ENCODE measurements at places on chromosomes 5 and 9.
A peak's percentile ranks its signal among the peaks of the same experiment; 100 is the strongest.

DNA sequence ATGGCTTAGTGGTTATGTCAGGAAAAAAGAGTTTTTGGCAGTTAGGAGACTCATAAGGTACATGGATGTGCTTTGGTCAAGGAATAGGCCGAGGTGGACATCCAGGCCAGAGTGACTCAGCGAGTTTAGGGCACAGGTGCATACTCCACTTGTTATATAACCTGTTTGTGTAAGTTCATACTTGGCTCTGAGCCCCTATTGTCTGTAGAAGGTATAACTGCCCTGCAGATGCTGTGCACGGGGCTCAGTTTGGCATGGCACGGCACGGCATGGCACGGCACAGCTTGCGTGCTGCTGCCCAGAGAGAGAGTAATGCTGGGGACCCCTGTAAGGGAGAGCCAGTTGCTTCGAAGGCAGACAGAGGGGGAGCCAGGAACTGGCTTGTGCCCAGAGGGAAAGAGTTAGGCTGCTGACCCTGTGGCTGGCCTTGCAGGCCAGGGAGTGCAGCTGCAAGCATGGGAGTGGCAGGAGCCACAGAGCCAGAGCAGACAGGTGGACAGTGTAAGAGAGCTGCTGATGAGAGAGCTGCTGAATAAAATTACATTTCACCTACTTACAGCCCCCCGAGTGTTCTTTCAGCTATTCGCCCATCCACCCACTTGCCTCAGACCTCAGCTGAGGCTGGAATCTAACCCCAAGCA lies 32.2 kb downstream of the GCNT4 start:
- ATAC-seq, result no peak

DNA sequence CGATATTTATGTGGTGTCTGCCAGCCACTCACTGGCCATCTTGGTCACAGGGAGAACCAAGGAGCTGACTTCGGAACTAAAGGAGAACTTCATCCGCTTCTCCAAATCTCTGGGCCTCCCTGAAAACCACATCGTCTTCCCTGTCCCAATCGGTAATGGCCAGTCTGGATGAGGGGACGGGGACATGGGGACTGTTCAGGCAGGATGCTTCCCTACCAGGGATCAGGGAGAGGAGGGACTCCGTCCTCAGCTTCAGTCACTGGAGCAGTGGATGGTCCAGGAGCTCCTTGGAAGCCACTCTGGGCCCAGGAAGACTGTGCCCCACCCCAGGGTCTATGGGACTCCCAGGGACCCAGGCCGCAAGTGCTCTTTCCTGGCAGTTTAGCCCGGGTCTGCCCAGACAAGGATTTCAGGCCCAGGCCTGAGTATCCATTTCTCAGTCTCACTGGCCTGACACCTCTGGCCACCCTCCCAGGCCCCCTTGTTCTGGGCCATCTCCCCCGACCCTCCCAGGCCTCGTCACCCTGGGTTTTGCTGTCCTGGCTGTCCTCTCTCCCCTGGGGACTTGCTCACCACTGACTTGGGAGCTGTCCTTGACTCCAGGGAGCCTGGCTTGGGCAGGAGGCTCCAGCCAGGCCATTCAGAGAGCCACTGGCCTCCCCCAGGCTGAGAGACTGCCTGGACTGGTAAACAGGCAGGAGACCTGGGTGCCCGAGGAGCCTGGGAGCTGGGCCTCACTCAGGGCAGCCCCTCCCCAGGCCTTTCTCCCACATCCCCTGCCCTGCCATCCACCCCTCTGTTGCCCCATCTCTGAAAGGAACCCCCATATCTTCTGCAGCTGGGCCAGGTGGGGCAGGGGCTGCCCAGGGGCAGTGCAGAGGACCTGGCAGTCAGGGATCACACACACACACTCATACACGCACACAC lies 3.1 kb downstream of the LCN2 start:
- ATAC-seq, result no peak

DNA sequence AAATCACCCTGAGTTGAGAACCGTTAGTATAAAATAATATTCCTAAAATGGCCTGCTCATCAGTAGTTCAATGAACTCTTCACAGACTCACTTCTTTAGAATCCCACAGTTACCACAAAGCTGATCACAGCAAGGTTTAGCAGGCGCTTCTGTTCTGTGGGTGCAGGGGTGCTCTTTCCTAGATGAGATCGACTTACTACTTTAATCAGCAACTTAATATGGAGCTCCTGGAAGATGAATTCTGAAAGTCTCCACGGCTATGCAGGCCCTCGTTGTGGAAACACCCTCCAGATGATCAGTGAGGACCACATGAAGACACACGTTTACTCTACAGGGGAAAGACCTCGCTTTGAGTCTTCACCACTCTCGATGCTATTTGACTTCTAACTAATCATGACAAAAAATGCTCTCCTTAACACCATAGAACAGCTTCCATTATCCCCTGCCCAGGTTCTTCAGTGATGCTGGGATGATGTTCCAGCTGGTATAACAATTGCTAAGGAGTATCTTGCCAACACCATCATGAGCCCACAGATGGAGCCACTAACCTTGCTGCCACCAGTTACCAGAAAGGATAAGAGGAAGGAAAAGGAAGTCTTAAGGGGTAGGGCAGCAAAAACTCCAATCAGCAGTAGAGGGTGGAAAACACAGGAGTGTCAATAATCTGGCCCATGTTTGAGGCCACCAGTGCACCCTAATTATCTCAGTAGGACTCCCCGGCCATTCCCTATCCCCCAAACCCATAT lies 17.9 kb upstream of the GPX8 start:
- no peak for ATAC-seq

GRCh38 chr5:102664616-102665335 lies 90.3 kb upstream of the PAM start:
- no peak for ATAC-seq

- no peak for ATAC-seq
Observed at GRCh38 chr5:67620424-67621397, 424.1 kb upstream of the CD180 start.

DNA sequence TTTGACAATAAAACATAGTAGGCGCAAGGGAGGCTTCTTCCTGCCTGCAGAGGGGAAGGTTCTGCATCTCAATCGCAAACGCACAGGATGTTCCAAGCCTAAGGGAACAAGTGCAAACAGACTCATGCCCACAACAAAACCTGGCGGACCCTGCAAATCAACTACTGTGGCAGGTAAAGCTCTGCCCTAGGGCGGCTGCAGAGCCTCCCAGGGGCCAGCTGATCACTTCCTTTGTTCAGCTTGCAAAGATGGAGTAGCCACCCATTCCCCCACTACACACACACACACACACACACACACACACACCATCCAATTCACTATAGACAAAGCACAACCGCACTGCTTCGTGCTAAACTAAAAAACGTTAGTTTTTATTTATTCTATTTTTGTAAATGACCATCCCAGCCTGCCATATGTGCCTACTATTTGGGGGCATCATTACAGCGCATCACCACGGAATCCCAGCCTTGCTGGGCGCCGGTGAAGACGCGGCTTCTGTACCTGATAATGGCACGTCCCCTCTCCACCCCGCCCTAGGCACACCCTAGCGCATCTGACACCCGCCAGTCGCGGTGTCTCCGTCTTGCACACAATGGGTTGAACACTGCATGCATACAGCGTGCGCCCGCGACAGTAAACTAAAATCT lies 57.6 kb downstream of the DPYSL3 start:
- no peak for ATAC-seq

GRCh38 chr9:97176206-97176605 lies 131.3 kb upstream of the CCDC180 start:
- peak; percentile 28 for ATAC-seq

DNA sequence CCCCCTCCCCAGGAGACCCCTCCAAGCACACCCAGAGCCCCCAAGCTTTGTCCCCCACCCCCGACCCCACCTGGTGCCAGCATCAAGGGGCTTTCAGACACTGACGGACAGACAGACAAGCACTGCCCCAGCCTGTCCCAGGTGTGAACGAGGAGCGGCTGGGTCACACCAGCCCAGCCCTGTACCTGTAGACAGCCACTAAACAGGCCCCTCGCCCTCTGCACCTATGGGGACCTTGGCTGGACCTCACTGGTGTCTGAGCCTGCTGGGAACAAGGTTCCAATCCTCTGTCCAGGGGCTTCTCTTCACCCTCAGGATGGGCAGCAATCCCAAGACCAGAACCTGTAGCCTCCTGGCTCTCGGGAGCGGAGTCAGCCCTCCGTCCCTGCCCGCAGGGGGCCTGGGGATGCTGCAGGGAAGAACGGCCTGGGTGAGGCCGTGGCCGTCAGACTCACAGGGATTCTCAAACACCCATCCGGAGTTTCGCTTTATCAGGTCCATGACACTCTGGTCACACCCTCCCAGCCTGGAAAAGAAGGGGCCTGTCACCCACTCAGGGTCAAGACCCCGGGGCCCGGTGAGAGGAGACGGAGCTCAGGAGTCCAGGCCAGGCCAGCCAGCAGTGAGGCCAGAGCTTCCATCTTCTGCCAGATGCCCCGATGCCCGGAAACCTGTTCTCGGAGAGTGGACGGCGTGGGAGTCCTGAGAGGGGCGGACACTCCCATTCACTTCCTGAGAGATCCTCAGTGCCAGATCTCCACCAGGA lies 2.8 kb downstream of the LCN6 start:
- no peak for ATAC-seq

GRCh38 chr5:79284846-79285245 lies 48.9 kb downstream of the JMY start:
- ATAC-seq, result no peak

DNA sequence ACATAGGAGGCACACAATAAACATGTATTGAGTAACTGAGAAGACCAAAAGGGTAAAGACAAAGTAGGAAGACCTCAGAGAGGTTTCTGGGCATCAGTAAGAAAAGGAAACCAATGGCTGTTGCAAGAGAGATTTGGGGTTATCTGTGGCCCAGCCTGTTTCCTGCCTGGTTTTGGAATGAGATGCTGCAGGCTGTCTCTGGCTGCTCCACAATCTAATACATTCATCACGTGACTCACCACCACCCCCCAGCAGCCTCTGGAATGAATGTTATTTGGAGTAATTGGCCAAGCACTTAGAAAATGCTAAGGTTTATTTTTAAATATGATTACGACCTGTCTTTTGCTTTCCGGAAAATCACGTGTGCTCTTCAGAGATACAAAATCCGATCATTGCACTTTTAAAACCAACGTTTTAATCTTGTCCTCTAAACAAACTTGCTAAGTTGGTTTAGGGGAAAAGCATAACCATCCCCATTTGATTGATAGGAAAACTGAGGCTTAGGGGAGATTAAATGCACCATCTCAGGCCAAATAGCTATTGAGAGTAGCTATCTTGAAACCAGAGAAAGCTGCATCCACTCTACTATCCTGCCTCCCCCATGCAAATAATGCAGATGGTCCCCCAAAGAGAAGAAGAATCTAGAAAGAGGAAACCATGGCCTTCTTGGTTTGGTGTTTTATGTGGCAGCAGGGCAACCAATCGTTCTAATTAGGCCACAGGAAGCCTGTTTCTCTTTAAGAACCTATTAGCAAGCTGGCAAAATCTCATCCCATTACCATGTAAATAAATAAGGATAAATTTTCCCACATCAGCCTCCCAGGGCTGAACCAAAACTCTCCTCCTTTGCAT lies 151.8 kb upstream of the ADRA1B start:
- ATAC-seq, result peak; percentile 88

GRCh38 chr5:37754976-37755375 lies 84.9 kb downstream of the GDNF start:
- no peak for ATAC-seq

- ATAC-seq, result peak; percentile 90
Observed at GRCh38 chr5:61450493-61451279, 118.6 kb downstream of the ZSWIM6 start.

DNA sequence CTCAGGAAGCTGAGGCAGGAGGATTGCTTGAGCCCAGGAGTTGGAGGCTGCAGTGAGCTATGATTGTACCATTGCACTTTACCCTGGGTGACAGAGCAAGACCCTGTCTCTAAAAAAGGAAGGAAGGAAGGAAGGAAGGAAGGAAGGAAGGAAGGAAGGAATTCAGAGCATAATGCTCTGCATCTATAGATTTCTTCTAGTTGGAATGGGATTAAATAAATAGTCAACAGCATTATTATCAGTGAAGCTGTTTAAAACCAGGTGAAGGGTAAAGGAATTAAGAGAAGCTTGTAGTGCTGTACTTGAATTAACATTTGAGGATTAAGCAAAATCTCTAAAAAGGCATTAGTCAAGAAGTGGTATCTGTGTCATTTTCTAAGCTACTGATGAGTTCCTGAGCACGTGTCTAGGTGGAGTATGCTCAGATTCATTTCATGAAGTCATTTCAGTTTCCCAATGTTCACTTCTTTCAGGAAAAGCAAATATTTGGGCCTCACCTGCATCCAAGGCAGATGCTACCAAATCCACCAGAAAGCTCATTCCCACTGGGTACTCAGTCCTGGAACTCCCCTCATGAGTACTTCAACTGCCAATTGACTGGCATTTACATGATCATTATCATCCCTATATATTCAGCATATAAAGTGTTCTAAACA lies 8.4 kb downstream of the PDE6A start:
- no peak for ATAC-seq

- ATAC-seq, result peak; percentile 48
Observed at GRCh38 chr9:18985464-18985951, 47.5 kb downstream of the SAXO1 start.

- no peak for ATAC-seq
Observed at GRCh38 chr9:4139196-4139595, 160.7 kb downstream of the GLIS3 start.

DNA sequence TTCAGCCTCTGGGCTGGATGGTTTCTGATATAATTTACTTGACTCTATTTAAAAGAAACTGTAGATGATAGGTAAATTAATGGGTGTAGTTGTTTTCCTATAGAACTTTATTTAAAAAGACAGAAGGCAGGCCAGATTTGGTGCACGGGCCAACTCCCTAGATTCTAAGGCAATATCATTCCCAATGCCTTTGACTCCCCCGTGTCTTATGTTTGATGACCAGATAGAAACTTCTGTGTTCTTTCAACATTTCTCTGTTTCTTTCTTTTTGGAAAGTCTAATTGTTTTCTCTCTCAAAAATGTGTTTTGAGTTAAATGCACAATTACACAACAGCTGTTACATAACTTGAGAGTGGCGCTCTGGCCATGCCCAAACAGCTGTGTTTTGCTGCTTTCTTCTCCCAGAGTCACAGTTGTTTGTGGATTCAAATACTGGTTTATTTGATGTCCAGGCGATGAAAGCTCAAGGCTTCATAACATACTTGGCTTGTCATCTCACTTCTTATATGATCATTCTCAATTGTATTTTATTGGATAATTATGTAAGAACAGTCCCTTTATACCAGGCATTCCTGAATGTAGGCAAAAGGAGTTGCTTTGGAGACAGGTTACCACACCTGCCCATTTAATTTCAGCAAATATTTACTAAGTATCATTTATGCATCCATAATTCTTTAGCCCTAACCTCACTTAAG lies 1.7 kb upstream of the ALDH1A1 start:
- ATAC-seq, result no peak
